Stimulated activated CD4-positive, alpha-beta T cell treated with anti-CD3 and anti-CD28 coated beads, Interleukin-1b, Interleukin-23, amount 100 ng/mL, for 48 hours (primary cell): ENCODE measurements at places on chromosomes 4 and X.

DNA sequence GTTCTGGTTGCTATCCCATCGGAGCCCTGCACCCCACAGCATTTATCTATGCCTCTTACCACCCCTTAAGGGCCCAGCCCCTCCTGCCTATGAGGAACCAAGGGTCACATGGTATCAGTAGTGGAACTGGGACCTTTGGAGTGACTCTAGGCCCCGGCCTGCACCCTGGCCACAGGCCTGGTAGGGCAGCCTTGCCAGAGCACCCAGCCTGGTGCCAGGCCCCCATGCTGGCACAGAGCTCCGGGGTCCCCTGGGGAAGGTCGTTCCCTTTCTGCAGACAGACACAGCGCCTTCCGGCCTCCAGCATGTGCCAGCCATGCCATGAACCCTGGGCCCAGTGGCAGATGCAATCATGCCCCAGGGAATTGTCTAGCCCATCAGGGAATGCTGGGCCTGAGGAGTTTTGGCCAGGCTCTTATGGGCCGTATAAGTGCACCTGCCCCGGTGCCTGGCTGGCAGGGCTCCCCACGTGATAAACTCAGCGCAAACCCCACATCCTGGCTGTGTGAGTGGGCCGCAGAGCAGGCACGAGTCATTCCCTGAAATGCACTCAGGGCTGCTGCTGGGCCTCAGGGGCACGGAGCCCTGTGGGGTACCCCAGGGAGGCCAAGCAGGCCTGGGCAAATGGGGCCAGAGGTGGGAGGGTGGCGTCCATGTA lies 19.8 kb upstream of the ADD1 start:
- no peak for DNase-seq

GRCh38 chr4:85474818-85475630 lies at the start of gene ARHGAP24:
Gene ARHGAP24, plus strand, starts transcription at chr4:85475150.
- peak; percentile 9 for DNase-seq

DNA sequence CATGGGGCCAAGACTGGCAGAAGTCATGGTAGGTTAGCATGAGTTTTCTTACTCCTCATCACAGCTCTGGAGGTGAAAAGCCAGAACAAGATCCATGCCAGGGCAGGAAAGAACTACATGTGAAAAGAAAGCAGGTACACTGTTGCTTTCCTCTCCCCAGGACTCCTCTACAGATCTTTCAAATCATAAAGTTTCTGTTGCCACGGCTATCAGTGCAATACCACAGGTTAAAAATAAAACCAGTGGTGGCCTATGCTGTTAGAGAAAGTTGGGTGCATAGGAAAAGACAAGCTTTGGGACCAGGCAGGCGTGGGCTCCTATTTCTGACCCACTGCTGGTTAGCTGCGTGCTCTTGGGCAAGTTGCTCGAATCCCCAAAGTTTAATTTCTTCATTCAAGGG lies 81.4 kb downstream of the SH3RF1 start:
- DNase-seq = no peak

- no peak for DNase-seq
Observed at GRCh38 chr4:120085705-120086104, 19.1 kb upstream of the MAD2L1 start.

DNA sequence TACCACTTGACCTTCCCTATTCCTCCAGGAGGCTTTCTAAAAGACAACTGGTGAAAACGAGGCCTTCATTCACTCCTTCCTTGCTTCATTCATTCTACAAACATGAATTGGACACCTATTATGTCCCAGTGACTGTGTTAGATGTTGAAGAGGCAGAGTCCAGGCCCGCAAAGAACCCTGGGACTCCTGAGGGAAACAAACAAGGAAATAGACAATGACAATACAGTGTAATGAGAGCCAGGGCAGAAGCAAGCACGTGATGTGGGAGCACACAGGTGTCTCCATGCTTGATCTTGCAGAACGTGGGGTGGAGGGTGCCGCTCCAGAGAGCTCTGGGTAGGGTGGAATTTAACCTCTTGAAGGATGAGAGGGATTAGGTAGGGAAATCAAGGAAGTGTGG lies 137.6 kb upstream of the KLF3 start:
- DNase-seq = no peak

DNA sequence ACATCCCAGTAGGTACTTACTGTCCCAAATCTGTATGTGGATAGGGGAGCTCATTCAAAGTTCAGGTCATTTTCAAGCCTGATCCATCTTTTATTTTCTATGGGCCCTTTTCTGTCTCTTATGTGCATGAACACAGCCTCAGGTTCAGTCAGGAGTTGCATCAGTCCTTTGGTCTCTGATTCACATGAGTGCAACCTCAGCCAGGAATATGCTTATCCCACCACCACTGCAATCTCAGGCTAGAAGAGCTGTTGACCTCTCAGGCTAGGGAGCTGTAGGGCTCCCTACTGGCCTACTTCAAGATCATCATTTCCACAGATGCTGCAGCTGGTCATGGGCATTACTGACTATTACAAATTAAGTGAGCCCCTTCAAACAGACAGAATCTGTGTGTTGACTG lies 27.2 kb downstream of the AASDH start:
- no peak for DNase-seq

GRCh38 chr4:116982656-116983055 lies 102.7 kb downstream of the TRAM1L1 start:
- DNase-seq = no peak

GRCh38 chrX:16979226-16979625 lies 32.8 kb downstream of the REPS2 start:
- no peak for DNase-seq

- no peak for DNase-seq
Observed at GRCh38 chr4:19720190-19720589, 531.5 kb upstream of the SLIT2 start.

GRCh38 chr4:26233350-26233749 lies 87.5 kb upstream of the RBPJ start:
- DNase-seq = no peak

DNA sequence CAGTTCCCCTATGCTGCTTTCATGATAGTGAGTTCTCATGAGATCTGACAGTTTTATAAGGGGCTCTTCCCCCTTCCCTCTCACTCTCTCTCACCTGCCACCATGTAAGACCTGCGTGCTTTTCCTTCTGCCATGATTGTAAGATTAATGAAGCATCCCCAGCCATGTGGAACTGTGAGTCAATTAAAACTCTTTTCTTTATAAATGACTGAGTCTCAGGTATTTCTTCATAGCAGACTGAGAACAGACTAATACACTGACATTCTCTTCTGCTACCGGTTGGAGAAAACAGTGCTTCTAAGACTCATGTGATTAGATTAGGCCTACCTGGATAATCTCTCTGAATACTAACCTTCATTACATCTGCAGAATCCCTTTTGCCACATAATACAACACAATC lies 45.4 kb upstream of the TRPC5OS start:
- no peak for DNase-seq

DNA sequence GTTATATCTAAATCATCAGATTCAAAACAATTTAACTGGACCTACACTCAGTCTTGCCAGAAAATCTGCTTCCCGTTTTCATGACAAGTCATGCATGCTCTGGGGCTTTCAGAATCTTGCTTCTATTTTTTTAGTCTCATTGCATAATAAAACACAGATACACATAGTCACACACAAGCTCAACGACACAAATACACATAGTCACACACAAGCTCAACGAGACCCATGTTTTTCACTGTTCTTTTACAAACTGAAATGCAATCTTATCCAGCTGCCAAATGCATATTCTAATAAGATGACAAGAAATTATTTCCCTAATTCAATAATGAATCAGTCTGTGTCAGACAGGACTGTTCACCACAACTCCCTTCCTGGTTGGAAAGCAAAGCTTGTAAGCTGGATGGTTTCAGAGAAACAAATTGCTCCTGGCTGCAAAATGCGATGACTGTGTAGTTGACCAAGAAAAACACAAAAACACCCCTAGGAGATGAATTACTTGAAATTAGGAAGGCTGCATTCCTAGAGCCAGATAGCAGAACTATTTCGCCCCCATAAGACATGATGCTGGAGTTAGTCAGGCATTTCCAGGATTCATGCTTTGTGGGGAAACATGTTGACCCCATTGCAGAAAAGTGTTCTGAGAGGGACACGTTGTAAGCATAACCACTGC lies 208.7 kb downstream of the CHIC2 start:
- DNase-seq = no peak

- DNase-seq = no peak
Observed at GRCh38 chr4:74072739-74073138, 26.3 kb downstream of the CXCL2 start.

- no peak for DNase-seq
Observed at GRCh38 chr4:140281828-140282552, 91.5 kb upstream of the SCOC start.

DNA sequence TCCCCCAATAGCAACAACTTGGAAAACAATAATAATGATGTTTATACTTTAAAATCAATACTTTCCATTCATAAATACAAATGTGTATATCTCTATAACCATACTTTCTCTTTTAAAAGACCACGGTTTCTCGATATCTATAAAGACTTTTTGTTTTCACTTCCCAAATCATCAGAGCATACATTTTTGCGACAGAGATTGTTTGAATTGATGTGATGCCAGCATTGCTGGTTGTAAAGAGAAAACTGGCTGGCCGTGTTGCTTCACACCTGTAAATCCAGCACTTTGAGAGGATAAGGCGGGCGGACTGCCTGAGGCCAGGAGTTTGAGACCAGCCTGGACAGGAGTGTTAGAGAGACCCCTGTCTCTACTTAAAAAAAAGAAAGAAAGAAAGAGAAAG lies 77.6 kb upstream of the ZNF518B start:
- DNase-seq = no peak

- DNase-seq = no peak
Observed at GRCh38 chrX:65697211-65697641, 29.8 kb downstream of the MSN start.

- DNase-seq = no peak
Observed at GRCh38 chrX:7168371-7168770, 20.4 kb upstream of the PUDP start.

- no peak for DNase-seq
Observed at GRCh38 chrX:72609313-72609712, 36.7 kb upstream of the HDAC8 start.

GRCh38 chr4:64464581-64464980 lies 55.3 kb upstream of the TECRL start:
- no peak for DNase-seq

DNA sequence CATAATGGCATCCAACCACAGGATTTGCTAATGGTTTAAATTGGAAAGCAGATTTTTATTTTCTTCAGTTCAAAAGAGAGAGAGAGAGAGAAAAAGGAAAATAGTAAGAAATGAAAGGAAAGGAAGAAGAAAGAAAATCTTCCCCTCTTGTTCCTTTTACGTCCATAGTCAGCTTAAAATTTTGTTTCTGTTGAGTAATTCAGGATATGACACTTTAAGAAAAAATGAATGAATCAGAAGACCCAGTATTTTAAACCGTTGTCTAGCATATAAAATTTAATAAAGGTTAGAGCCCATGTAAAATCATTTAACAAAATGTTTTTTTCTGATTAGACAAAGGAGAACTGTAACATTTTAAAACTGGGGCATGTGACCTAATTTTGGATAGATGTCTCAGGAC lies 391.8 kb upstream of the EPHA5 start:
- DNase-seq = no peak

DNA sequence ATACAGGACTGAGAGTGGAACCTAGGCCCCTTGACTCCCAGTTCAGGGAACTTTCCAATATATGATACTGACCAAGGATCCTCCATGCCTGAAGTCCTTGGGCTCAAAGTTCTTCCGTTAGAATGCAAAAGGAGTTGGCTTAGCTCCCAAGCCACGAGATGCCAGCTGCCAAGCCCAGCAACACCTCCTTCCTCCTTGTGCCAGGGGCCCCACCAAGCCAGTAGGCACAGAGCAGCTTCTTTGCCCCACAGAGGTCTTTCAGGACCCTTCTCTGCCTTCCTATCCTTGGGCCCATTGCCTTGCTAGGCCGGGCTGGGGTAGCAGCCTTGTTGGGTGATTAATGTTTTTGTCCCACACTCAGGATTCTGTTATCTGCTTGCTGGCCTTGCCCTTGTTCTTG lies 105.6 kb downstream of the EFNB1 start:
- DNase-seq = no peak

DNA sequence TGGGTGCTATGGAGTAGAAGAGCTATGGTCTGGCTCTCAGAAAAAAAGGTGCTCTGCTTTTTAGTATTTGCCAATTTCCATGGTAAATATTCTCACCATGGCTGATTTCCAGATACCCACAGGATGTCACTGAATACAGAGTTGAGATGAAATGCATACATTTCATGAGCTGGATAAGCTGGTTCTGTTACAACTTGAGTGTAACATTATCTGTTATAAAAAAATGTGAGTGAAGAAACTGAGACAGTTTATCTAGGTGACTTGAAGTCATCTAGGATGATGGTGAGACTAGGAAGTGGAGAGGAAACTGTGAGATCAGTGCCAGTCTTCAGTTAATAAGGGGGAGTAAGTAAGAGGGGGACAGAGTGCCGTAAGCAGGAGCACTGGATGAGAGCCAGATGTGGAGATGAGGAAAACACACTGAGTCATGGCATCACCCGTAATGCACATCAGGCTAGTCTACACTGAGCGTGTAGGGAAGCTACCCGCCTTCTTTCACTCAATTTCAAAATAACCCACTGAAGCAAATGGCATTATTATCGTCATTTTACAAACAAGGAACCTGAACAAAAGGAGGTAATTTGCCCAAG lies 5.0 kb downstream of the HPSE start:
- no peak for DNase-seq

DNA sequence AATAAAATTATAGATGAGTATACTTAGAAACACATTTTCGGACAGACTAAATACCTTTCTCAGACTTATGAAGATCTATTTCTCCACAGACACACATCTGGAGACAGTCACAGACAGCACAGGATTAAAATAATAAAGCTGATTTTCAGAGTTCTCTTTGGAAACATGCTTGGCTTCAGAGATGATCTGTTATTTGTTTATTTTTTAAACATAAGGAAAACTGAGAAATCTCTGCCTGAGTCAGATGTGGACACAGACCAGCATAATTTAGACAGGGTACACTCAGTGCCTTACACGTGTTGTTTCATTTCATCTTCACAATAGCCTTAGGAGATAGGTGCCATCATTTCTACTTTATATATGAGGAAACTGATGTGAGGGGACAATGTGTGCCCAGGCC lies 92.1 kb downstream of the SLC9A7 start:
- DNase-seq = no peak

DNA sequence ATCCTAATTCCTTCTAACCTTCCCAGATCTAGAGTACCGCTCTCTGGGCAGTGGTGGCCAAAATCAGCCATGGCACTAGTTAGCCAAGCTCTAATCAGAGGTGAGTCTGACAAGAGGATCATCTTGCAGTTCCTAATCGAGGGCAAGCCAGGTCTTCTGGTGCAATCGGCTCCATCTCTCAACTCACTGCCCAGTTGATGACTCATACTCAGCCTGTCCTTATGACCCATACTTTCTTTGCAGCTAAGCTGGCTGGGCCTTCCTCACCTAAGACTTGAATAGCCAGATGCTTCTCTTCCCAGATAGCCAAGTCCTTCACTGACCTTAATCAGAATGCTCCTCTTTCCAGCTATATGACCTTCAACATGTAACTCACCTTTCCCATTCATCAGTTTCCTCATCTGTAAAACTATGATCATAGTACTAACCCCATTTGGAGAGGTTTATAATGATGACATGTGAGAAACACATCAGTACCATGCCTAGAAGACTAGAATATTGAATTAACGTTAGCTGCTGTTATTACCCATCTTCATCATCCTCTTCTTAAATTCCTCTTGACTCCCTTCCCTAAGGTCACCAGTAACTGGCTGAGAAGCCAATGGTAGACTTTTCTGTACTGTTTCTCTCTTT lies 57.1 kb downstream of the RELL1 start:
- DNase-seq = no peak
